Type B pancreatic cell (in vitro differentiated cells): ENCODE measurements at places on chromosomes 1 and 21.
A peak's percentile ranks its signal among the peaks of the same experiment; 100 is the strongest.

- DNase-seq, result peak; percentile 91
Observed at GRCh38 chr1:209827384-209828262, at the start of gene UTP25. UTP25 (plus strand) TSS chr1:209827972; CDS start chr1:209828064, 92 bp downstream.

DNA sequence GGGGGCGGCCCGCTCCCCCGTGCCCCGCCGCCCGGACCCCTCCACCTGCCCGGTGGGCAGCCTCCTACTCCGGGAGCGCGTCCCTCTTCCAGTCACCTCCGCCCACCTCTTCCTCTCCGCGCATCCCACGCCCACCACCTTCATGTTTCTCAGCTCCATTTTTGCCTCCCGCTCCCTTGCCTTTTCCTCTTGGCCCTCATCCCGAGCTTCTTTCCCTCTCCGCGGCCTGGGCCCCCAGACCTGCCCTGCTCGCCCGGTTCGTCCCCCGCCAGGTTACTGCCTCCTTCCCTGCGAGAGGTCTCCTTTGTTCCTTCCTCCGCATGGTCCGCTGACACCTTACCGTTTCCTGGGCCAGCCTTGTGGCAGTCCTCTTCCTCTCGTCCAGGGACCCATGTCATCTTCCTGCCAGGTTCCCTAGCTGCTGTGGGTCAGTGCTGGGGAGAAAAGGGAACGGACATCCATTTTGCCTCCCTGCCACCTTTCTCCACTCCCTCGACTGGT lies 563 bp downstream of the QSOX1 start:
- no peak for DNase-seq

DNA sequence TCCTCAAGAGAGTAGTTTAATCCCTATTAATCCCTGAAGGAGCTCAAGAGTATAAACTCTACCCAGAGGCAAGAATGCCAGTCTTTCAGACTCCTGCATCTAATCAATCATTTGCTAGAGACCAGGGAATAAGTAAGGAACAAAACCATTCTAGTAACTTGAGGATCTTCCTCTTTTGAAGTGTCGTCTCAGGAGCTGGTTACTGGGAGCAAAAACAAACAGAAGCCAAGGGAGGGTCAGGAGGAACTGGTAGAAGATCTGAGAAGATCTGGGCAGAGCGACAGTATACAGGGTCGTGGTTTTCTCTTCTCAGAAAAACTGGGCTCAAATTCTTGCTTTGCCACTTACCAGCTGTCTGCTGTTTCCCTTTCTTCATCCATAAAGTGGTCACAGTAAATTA lies 69.3 kb downstream of the RPS6KA1 start:
- no peak for DNase-seq

GRCh38 chr1:209086486-209087192 lies 496.9 kb upstream of the CAMK1G start:
- DNase-seq, result no peak

DNA sequence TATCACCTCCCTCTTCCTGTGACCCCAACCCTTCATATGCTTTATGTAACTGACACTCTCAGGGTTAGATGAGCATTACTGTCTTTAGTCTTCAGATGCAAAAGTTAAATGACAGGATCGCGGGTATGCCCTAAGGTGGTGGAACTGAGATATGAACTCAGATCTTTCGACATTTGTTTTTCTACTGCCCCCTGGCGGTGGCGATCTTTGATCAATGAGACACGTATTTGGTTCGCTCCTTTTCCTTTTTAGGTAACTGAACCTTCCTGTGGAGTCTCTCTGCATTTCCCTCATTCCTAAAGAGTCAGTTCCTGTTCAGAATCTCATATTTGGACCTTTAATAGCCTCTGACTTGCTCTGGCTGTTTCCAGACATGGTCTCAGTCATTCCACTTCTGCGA lies 47.8 kb upstream of the ZP4 start:
- no peak for DNase-seq

GRCh38 chr1:35178874-35179380 lies 14.0 kb downstream of the SFPQ start:
- no peak for DNase-seq

GRCh38 chr1:23591460-23592208 lies 32.3 kb upstream of the ID3 start:
- no peak for DNase-seq

DNA sequence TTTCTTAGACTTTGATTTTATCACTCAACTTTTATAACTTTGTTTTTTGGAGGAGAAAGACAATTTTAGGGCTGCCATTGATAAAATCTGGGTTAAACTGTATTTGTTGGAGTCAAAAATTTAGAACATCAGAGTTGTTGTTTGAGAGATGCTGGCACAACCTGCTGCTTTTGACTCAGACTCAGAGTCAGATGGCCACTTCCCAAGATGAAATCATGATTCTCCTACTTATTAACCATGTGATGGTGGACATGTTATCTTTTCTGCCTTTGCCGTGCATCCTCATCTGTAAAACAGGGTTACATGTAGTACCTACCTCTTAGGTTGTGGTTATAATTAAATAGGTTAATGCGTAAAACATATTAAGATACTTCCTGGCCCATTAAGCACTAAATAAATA lies 71.2 kb downstream of the PLA2G4A start:
- DNase-seq, result no peak

- DNase-seq, result no peak
Observed at GRCh38 chr1:111599781-111600693, 19.6 kb upstream of the RAP1A start.

GRCh38 chr21:31915566-31915965 lies 42.7 kb downstream of the HUNK start:
- no peak for DNase-seq

- no peak for DNase-seq
Observed at GRCh38 chr1:181846681-181847080, 214.8 kb downstream of the ZNF648 start.

- DNase-seq, result no peak
Observed at GRCh38 chr1:182778862-182779261, 10.7 kb upstream of the NPL start.
